Activated CD4-positive, alpha-beta T cell treated with anti-CD3 and anti-CD28 coated beads, Interleukin-2, amount 10 ng/mL, durations not matched to agents 7 days and 5 days (primary cell): ENCODE measurements at places on chromosomes 4 and X.

DNA sequence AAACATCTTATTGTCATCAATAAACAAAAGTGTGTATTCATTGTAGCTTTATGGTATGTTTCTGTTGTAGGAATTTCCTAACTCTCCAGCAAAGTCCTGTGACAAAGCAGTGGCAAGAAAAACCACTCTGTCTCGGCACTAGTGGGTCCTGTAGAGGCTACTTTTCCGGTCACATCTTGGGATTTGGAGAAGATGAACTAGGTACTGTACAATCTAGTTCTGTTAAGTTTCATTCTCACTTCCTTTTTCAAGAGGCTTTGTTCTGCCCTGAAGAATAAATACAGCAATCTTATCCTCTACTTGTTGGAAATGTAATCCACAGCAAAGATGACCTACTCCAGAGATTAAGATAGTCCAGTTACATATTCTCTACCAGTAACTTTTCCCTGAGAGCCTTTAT, 69.3 kb downstream of the HHIP start:
- DNase-seq: no peak

GRCh38 chr4:5266991-5267390, 215.7 kb downstream of the STK32B start:
- no peak for DNase-seq

GRCh38 chr4:14967982-14968381, 34.3 kb upstream of the CPEB2 start:
- DNase-seq: no peak

- peak; percentile 46 for DNase-seq
Observed at GRCh38 chrX:153925739-153926551, at the start of gene ARHGAP4. TSS of gene ARHGAP4 (minus strand) at chrX:153926264. CDS start at chrX:153926202, 62 bp downstream.

- DNase-seq: no peak
Observed at GRCh38 chr4:22014222-22014741, 65.7 kb upstream of the KCNIP4 start.

- DNase-seq: no peak
Observed at GRCh38 chr4:11912886-11913285, 484.2 kb upstream of the HS3ST1 start.

DNA sequence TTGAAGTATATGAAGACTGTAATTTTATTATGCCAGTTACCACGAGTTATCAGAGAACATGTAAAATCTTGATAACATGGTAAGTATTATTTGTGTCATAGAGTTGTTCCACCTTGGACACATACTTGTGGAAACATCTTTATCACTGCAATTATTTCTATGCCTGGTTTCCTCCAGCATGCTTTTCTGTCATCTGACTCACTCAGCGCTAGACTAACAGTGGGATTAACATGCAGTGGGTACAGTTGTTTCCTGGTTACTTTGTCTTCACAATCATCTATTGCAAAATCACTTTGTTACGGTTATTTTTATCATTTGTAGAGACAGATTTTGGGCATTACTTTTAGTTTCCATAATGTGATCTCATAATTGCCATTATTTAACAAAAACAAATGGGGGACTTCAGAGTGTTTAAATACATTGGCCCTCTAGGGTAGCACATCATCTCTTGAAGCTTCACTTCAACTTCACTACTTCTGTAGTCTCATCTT, at the start of gene STATH:
TSS of gene STATH (plus strand) at position 441 of the 491 bp plus-strand sequence. CDS start 2,472 bp downstream, outside the sequence.
- DNase-seq: no peak

DNA sequence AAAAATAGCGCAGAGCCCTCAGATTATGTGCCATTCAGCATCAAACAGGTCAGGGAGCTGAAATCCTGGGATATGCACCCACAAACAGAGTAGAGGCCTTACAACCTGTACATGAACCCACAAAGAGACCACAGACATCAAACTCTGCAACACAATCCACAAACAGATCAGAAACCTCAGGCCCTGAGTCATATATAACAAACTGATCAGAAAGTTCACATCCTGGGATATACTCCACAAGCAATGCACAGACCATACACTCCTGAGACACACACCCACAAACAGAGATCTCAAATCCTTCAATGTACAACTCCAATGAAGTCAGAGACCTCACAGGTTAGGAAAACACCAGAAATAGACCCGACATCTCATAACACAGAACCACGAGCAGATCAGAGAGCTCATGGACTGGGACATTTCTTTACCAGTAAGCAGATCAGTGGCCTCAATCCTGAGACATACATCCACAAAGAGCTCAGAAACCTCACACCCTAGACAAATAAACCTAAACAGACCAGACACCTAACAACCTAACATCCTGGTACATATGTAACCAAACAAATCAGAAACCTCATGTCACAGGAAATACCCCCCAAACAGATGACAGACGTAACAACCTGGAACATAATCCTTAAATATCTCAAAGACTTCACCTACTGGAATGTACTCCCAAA, 24.2 kb downstream of the SUV39H1 start:
- DNase-seq: no peak

DNA sequence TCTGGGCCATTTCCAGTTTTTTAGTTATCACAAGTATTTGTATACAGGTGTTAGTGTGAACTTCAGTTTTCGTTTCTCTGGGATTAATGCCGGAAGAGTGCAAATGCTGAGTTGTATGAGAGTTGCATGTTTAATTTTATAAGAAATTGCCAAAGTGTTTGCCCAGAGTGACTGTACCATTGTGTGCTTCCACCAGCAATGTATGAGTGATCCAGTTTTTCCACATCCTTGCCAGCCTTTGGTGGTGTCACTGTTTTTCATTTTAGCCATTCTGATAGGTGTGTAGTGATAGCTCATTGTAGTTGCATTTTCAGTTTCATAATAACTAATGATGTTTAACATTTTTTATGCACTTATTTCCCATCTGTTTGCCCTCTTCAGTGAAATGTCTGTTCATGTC, 18.4 kb downstream of the PLS3 start:
- DNase-seq: no peak

DNA sequence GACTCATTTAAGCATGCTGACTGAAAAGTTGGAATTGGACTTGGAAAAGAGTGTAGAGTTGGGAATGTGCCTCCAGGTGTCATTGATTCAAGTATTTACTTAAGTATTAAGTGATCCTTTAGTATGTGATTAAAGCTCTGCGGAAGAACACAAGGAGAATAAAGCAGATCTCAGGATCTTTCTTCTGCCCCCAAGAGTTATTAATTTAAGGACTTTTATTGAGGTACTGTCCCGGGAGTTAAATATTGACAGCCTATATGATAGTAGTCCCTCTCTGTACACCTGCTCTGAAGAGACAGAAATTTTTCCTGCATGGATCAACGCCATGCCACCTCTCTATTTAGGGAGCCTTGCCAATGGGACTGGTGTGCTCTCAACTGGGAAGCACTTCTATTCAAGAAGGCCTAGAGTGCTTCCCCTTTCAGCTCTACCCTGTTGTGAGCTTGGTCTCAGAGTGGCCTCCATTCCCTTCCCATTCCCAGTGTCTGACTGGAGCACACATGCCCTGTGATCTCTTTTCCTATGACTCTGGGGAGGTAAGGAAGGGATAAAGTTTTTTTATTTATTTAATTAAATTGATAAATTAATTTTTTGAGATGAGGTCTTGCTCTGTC, 75.9 kb downstream of the SHISA3 start:
- no peak for DNase-seq
